ENCODE measurements at places on chromosomes 16 and 17.

GRCh38 chr17:80647746-80648145, 103.1 kb downstream of the RPTOR start:
- no peak for DNase-seq

DNA sequence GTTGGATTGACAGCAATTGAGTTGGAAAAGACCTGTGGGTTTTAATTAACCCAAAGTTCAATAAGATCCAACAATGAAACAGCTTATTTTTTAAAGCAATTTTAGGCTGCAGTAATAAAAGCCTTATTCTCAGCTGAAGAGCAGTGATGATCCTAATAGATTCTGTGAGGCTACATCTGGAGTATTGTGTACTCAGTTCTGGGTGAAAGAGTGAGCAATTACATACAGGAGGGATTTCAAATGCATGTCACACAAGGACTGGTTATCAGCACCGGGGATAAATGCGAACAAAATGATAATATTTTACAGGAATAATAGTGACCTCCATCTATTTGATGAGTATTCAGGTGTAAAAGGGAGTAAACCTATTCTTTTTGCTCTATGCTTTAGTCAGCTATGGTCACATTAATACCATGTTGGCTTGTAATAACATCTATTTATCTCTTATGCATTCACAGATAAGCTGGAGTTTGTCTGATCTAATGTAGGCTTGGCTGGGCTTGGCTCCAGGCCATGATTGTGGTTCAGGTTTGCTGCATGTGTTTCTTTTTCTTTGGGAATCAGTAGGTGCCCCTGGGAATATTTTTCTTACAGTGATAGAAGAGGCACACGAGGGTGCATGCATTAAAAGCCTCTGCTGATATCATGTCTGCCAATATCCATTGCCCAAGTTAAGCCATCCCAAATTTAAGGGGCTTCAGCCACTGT, 22.2 kb upstream of the TOX3 start:
- DNase-seq, result no peak

- no peak for DNase-seq
These were observed 13.2 kb upstream of the SLC6A2 start for GRCh38 chr16:55642611-55643010.

DNA sequence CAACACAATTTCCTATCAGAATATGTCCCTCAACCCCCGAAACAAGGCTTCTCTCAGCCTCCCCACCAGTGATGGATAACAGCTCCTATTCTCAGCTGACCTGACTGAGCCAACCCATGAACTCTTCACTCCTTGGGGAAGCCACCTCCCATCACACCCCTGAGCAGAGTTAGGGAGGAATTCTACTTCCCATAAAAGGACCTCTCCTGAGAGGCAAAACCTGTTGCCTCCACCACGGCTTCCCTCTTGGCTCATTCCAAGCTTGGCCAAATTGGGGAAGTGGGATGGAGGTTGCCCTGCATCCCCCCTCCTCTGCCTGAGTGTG, 5.7 kb upstream of the RASL10B start:
- DNase-seq, result no peak

GRCh38 chr16:24668481-24669061, 60.9 kb upstream of the TNRC6A start:
- DNase-seq, result no peak

DNA sequence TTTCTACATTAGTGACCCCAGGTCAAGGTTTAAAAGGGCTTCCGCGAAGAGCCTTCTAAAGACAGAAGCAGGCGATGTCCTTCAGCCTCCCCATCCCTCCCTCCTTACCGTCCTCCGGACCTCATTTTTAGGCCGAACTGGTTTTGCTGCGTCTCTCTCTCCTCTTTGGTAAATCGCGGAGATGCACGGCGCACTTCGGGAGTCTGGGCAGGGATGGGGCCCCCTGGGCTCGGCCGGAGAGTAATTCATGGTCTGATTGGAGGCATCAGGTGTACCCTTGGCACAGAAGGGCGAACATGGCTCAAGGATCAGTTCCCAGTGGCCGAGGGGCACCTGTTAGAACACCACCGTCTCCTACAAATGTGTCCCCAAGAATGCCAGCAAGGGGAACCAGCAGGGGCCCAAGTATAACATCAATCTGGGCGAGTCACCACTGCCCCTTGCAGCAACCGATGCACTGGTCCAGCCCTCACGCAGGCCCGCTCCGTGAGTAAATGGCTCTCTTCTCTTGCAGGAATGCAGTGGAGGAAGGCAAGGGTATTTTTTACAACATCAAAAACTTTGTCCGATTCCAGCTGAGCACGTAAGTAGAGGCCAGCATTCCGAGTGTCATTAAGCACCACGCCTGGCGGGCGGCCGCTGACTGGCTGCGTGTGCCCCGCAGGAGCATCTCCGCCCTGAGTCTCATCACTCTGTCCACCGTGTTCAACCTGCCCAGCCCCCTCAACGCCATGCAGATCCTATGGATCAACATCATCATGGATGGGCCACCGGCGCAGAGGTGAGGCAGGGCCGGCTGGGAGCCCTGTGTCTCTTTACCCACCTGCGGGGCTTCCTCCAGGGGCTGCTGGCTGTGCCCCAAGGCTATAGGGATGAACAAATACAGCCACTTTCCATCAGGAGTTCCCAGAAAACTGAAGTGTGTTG, 45.6 kb downstream of the MEAK7 start:
- DNase-seq, result no peak

DNA sequence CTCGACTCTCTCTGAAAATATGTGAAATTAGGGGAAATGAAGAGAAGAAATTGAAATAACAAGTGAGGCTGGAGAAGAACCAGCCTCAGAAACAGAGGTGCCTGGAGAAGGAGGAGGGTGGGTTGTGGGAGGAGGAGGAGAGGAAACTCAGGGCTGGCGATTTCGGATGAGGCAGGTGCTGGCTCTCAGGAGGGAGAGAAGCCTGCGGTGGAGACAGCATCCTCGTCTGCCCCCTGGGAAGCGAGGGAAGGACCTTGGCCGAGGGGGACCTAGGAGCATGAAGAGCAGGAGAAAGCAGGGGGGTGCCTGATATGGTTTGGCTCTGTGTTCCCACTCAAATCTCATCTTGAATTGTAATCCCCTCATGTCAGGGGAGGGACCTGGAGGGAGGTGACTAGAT, 264.7 kb upstream of the TNRC6C start:
- no peak for DNase-seq

DNA sequence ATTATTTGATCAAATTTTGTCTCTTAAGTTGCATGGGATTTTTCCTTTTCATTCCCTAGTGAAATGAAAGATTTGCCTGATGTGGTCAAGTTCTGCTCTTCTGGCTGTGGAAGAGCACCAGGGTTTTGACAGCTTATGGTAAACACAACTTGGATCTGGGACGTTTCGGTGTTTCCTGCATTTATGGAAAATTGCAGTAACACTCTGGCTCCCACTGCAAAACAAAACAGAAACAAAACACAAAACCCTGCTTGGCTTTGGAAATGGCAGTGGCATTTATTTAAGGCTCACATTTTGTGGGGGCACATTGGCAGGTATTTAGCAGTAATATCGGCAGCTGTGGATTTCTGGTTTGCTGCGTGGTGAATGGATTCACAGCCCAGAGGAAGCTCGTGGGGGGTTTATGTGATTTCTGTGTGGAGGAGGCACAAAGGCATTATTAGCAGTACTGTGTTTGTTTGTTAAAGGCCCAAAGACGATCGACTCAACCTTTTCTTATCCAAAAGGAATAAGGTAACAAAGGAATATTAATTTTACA, 377.8 kb downstream of the SNX29 start:
- no peak for DNase-seq

GRCh38 chr17:10171122-10171571, 27.3 kb downstream of the GAS7 start:
- no peak for DNase-seq

DNA sequence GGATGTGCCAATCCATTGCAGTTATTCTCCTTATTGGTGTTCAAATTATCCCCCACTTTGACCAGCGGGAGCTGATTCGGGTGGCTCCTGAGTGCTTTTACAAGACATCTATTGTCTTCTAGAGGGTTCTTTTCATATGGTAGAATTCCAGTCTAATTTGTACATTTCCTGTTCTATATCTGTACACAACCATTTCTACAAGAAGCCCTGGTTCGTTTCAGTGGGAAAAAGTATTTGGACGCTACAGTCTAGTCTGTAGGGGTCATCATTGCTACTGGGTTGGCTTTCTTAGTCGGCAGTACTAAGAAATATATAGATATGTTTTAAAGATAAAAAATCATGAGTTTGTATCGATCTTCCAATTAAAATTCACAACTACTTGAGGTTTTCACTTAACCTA, 262.6 kb downstream of the MAP2K6 start:
- no peak for DNase-seq

GRCh38 chr16:35532576-35532975, 2073.2 kb downstream of the TP53TG3F start:
- no peak for DNase-seq

GRCh38 chr16:73288520-73288919, 240.6 kb upstream of the ZFHX3 start:
- DNase-seq, result no peak

- DNase-seq, result peak; percentile 39
These were observed at the start of gene NLRP1 for GRCh38 chr17:5584383-5585286. Gene NLRP1 (minus strand): TSS chr17:5584509. CDS start chr17:5583957, 552 bp downstream.

- no peak for DNase-seq
These were observed 3.4 kb downstream of the LYRM9 start for GRCh38 chr17:27889711-27890251.

DNA sequence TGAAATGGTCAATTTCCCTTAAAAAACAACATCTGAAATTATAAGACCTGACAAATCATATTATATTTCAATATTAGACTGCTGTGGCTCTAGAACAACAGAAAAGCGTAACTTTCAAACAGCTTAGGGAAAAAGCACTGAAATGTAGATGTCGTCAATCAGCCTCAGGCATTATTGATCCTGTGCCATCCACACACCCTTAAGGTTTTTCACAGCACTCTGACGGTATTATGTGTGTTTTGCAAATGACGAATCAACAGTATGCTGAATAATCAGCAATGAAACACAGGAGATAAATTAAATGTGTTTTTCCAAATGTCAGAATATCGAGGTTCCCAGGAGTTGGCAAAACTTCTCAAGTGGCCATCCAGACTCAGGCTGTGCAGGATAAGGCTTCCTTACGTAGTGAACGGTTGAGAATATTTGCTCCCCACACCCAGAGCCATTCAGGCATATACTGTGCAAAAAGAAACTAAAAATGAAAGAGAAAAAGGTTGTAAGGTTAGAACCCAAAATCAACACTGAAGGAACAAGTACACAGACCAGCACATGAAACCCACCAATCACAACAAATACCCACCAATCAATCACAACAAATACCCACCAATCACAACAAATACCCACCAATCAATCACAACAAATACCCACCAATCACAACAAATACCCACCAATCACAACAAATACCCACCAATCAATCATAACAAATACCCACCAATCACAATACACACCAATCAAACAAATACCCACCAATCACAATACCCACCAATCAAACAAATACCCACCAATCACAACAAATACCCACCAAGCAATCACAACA, 7.7 kb upstream of the MBTPS1 start:
- DNase-seq, result no peak

DNA sequence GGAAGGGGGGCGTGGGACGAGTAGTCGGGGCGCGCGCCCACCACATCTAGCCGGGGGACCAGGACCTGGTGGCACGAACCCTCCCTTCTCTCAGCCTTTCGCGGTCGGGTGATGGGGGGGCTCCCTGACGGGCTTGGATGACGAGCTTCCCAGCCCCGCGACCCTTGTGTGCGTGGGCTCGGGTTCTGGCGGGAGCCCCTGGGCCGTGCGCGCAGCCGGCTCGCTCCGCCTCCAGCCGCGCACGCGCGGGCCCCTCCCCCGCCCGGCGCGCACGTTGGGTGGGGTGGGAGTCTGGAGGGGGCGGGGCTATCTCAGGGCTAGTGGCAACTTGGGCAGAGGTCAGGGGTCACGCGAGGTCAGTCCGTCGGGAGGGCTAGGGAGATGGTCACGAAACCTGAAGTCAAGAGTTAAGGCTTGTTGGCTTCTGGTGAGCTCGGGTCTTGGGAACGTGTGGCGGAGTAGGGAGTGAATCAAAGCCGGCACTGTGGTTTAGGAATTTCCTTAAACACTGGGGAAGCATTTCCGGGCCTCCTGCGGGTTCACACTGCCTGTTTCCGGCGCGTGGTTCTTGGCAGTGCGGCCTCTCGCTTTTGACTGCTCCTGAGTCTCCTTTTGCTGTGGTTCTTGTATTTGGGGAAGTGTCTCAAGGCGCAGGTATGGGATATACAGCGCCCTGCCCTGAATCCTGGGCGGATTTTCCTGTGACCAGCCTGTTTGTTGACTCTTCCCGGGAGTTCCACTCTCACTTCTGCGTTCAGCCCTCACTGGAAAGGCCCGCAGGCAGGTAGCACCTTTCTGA, at the start of gene SRCAP:
Gene SRCAP, plus strand, starts transcription at position 356 of the 799 bp plus-strand sequence. CDS start 1,654 bp downstream, outside the sequence.
- DNase-seq, result peak; percentile 65

DNA sequence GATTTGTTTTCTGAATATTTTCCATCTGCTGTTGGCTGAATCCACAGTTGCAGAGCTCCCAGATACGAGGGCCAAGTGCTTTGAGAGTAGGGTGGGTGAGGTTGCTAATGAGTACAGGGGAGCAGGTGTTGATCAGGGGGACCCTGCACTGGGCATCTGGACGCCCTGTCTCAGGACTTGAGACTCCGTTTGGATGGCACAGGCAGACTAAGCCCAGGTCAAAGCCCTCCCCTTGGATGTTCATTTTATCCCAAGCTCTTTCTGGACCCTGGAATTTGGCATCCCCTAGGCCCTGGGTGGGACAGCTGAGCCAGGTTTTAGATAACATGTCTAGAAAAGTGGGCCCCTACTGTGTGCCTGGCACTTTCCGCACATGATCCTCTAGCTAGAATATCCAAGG, 12.1 kb downstream of the USP6 start:
- no peak for DNase-seq

DNA sequence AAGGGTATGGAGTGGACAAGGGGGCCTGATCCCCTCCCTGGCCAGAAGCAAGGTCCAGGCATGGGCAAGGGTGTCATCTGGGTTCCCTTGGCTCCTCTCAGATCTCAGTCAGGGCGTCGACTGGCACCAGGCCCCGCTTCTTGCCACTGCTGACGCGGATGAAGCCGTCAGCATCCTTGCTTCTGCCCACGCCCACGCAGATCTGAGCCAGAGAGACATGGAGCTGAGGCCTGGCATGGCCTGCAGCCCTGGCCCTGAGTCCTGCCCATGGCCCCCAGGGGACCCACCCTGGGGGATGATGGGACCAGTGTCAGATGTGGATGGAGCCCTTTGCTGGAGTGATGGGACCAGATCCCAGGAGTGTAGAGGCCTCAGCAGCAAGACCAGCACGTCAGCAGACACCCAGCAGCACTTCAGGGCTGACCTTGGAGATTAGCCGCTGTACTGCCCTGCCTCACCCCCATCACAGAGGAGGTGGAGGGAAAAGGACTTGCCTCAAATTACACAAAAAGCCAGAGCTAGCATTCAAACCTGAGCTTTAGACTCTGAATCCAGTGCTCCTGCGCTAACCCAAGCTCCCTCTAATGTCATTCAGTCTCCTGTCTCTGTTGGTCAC, 12.2 kb downstream of the RPL19 start:
- no peak for DNase-seq

DNA sequence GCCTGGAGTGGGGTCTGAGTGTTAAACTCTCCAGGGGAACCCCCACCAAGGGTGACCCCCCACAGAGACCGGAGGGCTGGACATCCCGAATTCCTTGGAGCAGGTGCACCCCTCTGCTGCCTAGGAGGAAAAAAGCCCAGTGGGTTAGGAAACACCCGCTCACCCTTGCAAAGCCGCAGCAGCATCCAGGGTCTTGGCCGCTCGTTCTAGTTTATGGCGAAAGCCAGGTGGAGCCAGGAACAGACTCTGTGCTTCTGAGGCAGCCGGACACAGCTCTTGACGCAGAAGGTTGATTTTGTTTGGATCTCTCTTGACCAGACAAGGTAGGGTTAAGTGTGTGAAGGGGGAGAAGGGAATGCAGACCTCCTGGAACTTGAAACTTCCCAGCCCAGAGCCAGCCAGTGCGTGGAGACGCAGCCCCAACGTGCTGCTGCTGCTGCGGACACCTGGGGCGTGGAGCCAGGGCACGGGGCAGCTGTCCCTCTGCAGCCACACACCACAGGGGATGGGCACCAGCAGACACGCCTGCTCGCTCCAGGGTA, 154.5 kb downstream of the LAT start:
- DNase-seq, result no peak
